ENCODE measurements at places on chromosomes 11 and 22.

DNA sequence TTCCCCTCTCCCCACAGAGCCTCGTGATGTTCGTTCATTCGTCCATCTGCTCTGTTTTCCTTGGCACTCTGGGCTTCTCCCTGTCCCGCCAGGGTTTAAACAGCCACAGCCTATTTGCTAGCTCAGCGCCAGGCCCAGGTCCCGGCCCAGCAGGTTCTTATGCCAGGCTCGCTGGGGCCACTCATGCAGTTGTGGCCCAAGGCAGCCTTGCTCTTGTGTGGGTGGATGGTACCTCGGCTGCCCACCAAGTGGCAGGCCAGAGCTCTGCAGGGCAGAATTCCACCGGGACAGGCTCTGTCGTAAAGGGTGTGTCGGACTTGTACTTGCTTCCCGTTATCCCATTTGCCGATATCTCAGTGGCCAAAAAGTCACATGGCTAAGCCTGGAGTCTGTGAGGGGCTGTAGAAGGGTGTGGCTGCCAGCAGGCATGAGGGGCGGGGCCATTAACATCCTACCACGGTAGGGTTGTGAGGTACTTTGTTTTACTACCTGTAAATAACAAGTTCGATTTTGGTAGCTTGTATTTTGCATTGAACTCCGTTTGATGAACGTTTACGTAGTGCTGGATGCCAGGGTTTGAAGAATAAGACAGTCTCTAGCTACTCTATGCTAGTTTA, 7.9 kb downstream of the FAM118A start:
- no peak for DNase-seq

GRCh38 chr11:68842427-68843051, 823 bp upstream of the CPT1A start:
- DNase-seq, result no peak

GRCh38 chr11:2251138-2251537, 19.2 kb downstream of the ASCL2 start:
- no peak for DNase-seq

DNA sequence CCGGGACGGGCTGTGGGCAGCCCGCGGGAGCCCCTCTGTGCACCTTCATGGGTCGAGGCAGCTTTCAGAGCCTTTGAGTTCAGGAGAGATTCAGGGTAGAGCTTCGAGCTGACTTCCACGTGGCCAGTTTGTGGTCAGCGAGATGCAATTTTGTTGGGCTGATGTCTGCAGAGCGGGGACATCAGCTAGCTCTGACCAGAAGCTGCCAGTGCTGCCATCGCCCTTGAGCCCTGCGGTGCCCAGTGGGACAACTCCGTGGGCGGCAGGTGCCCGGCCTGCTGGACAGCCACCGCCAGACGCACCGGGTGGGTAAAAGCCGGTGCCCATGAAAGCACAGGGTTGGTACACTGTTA, 719 bp downstream of the TALDO1 start:
- DNase-seq, result no peak
